ENCODE measurements at places on chromosomes 13 and 19.

GRCh38 chr19:46369817-46370216 lies 22.9 kb downstream of the PPP5C start:
- DNase-seq, result no peak

GRCh38 chr13:40207001-40207478 lies 459.4 kb downstream of the FOXO1 start:
- no peak for DNase-seq

GRCh38 chr13:111326621-111326965 lies 6.2 kb downstream of the TEX29 start:
- no peak for DNase-seq

DNA sequence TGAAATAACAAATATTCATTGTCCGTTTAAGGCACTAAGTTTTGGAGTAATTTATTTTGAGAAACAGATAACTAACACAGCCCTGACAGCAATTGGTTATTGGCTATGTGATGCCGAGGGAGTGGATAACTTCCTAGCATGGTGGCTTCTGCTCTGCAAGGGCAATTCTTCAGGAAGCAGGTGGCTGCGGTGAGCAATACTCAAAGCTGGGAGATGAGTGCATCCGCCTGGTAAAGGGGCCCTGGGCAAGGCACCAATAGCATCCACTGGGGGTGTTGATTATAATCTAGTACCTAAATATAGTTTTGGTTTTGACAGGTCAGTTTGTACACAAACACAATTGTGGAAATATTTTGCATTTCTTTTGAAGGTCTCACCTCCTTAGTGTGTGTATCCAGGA lies 41.0 kb downstream of the CCDC70 start:
- no peak for DNase-seq

GRCh38 chr19:58511353-58512208 lies at the start of gene SLC27A5:
TSS of gene SLC27A5 (minus strand) at chr19:58511992. CDS start at chr19:58511955, 37 bp downstream.
- DNase-seq, result no peak

DNA sequence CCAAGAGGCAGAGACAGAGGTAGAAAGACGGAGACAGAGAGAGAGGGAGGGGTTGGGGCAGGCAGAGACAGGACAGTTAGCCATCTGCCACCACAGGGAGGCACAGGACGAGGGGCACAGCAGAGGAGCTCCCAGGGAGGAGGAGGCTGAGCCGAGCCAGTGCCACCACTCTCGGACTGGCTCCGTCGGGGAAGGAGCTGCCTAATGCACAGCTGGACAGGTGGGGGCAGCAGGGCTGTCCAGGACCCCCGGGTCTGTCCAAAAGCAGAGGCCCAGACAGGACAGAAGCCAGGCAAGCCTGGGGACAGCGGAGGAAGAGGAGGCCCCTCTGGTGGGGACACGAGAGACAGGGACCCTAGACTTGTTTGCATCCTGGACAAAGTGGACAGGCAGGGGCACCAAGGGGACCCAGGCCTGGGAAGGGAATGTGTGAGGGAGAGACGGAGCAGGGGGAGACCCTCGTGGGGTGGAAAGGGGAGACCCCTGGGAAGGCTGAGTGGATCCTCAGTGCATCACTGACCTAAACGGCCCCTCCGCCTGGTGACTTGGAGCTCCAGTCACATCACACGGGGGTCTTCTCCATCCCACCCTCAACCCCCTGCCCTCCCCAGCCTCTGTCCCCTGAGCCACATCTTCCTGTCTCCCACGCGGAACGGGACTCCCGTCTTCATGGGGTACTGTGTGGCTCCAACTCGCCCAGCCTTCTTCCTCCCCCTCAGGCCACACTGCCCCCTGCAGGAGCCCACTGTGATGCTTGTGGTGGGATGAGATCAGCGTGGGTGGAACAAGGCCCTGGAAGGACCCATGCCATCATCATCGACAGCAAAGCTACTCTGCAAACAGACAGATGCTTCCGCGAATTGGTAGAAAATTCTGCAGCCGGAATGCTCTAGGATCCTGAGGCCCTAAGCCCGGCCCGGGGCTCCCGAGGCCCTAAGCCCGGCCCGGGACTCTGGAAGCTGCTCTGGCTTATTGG lies 915 bp downstream of the F10 start:
- no peak for DNase-seq

Data from NCI-H146 (cell line).